Dermis microvascular lymphatic vessel endothelial cell (primary cell): ENCODE measurements at places on chromosomes 12 and 14. TPM values are rescaled to one million over a fixed set of nuclear protein-coding genes. Genes with fewer than 3 reads are reported as not detected.

- no peak for DNase-seq
Measured at GRCh38 chr12:2775431-2775830, 19.3 kb upstream of the FKBP4 start.

DNA sequence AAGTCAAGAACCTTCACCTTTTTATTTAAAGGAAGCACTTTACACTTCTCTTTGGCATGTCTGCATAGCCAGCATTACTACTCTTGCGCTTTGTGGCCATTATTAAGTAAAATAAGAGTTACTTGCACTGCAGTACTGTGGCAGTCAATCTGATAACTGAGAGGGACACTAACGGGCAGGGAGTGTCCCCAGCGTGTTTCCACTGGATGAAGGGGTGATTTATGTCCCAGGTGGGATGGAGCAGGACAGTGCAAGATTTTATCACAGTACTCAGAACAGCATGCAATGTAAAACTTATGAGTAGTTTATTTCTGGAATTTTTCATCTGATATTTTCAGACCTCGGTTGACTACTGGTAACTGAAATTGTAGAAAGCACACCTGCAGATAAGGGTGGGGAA is 8.1 kb upstream of the M6PR start:
- DNase-seq = no peak

- DNase-seq = no peak
Measured at GRCh38 chr12:57737467-57738460, 778 bp downstream of the AGAP2 start.

DNA sequence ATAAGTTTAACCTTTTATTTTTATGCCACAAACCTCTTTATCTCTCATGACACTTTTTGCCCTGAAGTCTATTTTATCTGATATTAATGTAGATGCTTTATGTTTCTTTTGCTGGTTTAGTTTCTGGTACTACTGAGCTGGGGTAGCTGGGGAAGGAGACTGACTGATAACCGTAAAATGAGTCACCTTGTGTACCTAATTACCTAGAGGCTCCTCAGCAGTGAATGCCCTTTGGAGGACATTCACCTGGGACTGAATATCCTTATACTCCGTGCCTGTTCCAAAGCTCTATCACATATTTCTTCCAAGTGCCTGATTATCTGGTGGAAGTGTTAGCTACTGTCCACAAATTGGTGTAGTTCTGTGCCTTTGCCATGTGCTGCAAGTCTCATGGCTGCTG is 13.9 kb downstream of the ATL1 start:
- no peak for DNase-seq

GRCh38 chr12:10242539-10242938 is 29.9 kb downstream of the GABARAPL1 start:
- no peak for DNase-seq

DNA sequence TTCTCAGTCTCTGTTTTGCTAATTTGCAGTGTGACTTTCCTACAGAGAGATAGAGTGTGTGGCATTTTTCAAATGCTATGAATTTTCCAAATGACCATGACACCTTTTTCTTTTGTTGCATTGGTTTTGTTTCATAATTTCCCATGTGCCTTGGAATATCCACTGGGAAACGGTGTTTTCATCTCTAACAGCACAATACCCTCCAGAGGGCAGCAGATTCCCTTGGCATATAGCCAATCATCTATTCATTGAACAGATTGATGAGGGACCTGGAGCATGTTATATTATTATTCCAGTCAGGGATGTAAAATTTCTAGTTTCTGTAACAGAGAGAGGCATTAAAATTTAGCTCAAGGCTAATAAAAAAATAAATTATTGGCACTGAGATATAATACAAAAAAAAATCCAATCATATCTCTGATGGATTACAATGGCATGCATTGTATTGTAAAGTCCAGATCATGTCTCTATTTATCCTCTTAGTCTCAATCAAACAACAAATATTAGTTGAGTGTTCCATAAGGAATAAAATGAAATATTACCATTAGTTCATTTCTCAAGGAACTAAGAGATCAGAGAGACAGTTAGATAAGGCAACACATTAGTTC is 29.6 kb upstream of the NTN4 start:
- peak; percentile 72 for DNase-seq

DNA sequence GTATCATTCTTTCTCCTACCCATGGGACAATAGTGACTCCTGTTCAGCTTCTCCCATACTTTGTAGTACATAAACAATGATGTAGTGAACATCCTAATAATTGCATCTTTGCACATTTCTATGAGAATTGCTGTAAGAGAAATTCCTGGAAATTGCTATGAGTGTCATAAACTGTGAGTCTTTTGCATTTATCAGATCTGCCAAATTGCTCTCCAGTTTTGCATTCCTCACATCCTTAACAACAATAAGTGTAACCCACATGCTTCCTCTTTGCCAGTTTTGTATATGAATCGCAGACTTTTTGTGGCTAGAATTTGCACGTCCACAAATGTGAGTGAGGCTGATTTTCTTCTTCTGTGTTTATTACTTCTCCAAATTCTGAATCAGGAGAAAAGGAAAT is 124.0 kb upstream of the TBX5 start:
- no peak for DNase-seq

DNA sequence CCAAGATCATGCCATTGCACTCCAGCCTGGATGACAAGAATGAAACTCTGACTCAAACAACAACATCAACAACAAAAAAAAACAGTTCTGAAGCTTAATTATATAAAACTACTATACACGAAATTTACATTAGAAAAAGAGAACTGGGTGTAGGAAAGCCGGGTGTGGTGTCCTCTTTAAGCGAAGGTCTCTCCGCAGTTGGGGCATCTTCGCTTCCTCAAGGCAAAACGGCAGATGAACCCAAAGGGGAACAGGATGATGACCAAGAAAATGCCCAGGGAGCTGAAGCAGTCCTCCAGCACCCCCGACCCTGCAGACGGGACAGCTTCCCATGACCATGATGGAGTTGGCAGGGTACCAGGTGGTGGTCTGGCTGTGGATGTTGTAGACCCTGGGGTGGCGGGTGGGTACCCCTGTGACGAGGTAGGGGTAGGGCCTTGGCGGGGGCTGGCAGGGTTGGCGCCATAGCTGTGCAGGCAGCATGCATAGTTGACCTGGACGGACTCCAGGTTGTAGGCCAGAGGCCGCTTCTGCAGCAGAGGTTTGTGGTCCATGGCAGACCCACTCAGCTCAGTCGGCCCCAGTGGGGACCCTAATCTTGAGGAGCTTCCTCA is 18.2 kb upstream of the BCAT1 start:
- DNase-seq = no peak

DNA sequence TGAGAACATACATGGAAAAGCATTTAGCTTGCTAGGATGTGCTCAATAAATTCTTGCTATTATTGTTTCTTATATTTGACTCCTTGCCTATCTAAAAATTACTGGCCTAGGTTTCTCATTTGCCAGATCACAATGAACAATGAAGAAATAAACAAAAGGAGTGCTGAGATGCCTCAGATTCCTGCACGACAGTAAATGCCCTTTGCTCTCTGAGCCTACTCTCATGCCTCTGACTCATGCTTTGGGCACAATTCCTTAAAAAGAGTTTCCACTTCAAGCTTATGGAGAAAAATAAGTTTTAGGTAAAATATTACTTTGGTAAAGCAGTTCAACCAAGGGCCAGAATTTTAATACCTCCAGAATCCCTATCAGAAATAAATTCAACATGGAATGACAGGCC is 30.9 kb downstream of the GRIN2B start:
- no peak for DNase-seq

GRCh38 chr12:51950682-51951198 is 759 bp upstream of the ACVR1B start:
- DNase-seq = no peak

- DNase-seq = no peak
Measured at GRCh38 chr12:128425666-128426331, 158.8 kb downstream of the TMEM132C start.

- DNase-seq = no peak
Measured at GRCh38 chr14:32430326-32430725, 101.2 kb downstream of the AKAP6 start.

- DNase-seq = no peak
Measured at GRCh38 chr12:39404000-39404399, 38.9 kb downstream of the KIF21A start.

DNA sequence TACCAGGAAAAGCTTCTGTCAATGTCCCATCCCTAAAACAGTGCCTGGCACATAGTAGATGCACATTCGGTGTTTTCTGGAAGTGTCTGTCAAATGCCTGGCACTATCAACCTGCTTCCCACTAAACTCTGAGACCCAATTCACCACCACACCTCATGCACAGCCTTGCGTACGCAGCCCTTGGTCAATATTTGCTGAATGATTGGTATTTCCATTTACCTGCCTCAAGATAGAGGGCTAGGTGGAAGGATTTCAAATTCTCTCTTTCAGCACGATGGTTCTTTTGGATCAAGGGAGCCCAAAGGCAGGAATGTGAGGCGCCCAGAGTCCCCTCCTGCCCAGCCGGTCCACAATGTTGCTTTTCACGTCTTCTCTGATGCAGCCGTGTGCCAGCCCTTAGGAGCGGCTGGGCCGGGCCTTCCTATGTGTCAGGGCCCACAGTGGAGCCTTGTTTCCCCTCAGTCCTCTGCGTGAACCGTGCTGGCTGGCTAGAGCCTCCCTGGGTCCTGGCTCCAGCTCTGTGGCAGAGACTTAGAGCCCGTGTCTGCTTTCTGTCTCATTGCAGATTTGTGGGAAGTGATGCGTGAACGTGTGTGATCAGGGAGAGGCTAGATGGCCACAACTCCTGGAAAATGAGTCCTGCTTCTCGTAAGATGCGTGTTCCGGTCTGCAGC is 99.9 kb upstream of the RFLNA start:
- DNase-seq = no peak

GRCh38 chr12:71014180-71014785 is 93.7 kb upstream of the PTPRR start:
- DNase-seq = peak; percentile 24

DNA sequence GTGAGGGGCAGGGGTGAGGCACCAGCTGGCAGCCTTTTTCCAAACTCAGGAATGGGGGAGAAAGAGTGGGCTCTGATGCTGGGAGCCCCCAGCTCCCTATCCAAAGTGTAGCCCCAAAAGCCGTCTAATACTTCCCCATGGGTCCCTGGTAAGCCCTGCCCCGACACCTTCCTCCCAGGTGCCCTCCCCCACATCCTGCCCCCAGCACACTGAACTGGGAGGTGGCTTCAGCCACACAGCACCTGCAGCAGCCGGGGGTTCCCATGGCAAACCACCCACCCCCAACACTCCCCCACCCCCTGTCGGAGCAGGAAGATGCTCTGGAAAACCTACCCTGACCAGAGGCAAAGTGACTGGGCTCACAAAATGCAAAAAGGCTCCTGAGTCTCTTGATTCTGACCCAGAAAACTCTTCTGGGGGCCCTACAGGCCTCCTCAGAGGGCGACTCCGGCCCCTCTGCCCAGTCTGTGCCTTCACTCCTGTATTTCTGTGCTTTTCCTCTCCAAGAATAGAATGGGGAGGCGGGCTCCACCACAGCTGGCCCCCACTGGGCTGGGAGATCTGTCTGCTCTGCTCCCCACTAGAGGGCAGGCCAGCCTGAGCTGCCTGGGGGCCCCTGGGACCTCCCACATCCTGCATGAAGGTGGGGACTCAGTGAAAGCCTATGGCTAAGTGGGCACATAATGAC is 81.6 kb downstream of the ITPK1 start:
- no peak for DNase-seq

DNA sequence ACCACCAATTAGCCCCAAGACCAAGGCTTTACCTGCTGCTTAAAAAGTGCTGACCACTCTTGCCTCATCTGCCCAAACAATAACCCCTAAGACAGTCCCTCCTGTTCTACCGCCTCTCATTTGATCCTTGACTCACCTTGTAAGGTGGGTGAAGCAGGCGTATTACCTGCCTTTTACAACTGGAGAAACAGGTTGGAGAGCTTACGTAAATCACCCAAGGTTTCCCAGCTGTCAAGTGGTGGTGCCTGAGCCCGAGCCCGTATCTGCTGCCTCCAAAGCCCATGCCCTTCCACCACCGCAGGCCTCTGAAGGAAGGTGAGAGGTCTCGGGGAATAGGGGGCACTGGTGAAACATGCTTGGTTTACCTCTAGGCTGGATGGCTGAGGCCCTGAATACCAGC is 36.6 kb downstream of the MAX start:
- DNase-seq = no peak

Gene TMPRSS12
- not detected in 2 replicates for total RNA-seq

Gene SLC39A5
- not detected in 2 replicates for total RNA-seq

Gene TAS2R8
- total RNA-seq = not detected in 2 replicates

Gene PPP1CC
- total RNA-seq = 86.0 and 112 TPM in 2 replicates

Gene KRT6C
- not detected in 2 replicates for total RNA-seq

Gene IPO8
- 33.4 and 42.4 TPM in 2 replicates for total RNA-seq

Gene MED6
- total RNA-seq = 17.7 and 23.6 TPM in 2 replicates

Gene SLC2A14
- under 0.01 TPM in 2 replicates for total RNA-seq

Gene PTPN21
- 3.1 and 6.4 TPM in 2 replicates for total RNA-seq
